ENCODE measurements at places on chromosomes 2 and 18.

GRCh38 chr18:40447820-40448219 is 1507.2 kb upstream of the PIK3C3 start:
- DNase-seq, result no peak

DNA sequence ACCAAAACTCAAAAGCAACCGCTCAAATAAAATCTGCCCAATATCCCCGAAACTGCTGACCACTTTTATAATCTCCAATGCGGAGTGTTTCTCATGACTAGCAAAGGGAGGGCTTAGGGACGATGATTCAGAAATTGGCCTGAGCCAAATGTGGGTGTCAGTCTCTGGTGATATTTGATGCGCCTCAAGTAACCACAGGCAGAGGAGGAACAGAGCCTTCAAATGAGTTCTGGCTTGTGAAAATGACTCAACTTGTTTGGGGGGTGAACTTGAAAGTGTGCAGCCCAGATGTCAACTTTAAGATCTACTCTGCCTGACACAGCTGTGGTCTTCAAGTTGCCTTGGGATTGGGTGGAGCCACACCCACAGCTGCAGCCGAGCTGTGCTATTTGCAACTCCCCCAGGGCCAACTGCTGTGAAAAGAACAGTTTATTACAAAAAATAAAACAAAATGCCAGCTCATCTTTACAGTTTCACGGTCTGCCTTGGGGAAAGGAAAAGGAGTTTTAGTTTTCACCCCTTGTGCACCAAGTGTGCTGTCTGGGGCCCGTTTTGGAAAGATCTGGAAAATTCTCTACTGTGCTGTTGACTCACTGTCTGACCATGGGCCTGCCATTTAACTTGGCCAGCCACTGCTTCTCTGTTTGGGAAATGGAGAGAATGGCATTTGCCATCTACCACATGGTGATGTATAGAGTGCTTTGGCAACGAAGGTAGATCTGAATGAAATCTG is 222.1 kb downstream of the MTX2 start:
- DNase-seq, result no peak

GRCh38 chr2:170276925-170277629 is 99.1 kb downstream of the MYO3B start:
- DNase-seq, result no peak

GRCh38 chr18:48827291-48828193 is 123.2 kb downstream of the SMAD7 start:
- DNase-seq, result no peak

- no peak for DNase-seq
Measured at GRCh38 chr2:43826305-43827250, 12.1 kb downstream of the ABCG5 start.

DNA sequence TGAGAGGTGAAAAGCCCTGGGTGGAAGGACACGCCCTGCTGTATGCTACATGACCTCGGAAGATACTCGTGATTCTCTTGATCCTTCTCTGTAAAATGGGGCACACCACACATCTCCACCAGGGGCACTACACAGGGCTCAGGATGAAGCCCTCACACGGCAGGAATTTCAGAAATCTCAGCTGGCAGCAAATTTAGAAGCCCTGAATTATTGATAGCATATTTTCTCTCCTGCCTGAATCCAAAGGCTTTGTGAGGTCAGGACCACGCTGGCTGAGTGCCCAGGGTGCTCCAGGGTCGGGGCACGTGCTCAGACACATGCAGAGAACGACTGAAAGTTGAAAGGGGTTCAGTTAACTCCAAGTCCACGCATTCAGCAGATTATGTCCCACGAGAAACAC is 42.1 kb upstream of the GALR1 start:
- peak; percentile 64 for DNase-seq

DNA sequence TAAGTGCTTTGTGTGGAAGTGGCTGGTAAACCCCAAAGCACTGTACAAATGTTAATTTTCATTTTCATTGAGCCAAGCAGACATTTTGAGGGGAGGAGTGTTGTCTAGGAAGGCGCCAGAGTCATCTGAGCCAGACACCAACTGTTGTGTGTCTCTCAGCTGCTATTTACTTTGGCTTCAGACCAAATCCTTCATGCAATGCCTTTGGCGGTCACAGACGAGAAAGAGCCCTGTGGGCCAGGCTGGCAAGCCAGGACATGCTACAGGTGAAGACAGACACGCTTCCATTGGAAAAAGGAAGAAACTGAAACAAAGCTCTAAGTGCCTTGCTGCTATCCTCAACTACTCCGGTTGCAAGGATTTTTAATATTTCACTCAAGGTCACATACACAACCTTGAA is 115.4 kb upstream of the CDC42EP3 start:
- DNase-seq, result no peak

DNA sequence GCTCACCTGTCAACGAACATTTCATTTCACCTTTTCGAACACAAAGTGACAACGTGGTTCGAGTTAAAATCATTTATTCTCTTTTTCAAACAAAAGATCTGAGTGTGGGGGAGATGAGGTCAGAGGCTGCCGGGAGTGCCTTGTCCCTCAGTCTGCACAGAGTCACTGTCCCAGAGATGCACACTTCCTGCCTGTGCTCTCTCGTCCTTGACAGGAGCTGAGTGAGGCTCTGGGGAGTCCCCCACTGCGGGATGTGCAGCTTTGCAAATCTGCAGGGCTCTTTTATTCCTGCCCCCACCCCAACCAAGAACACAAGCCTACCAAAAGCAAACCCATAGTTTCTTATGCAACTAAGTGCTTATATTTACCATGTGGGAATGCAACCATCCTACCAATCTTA is 497.8 kb downstream of the EIPR1 start:
- no peak for DNase-seq

GRCh38 chr2:118032169-118033013 is 18.5 kb upstream of the CCDC93 start:
- DNase-seq, result peak; percentile 16

- DNase-seq, result no peak
Measured at GRCh38 chr18:51622702-51623101, 425.2 kb upstream of the MEX3C start.

DNA sequence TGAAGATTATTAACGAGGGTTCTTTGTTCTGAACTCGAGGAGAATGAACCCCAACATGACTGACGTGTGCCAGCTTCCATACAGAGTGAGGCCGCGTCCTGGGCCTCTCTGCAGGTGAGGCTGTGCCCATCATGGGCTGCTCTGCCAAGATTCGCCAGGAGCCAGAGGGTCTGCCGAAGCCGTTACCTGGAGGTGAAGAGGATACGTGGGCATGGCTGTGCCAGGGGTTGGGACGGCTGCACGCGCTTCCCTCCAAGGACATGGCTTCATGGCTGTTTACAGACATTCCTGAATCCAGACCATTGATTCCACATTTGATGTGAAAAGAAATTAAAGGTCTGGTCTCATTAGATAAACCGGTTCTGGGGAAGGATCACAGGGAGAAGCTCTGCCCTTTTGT is 211.4 kb upstream of the SALL3 start:
- DNase-seq, result no peak

GRCh38 chr2:2050446-2050845 is 280.6 kb downstream of the MYT1L start:
- no peak for DNase-seq

Measured in CD8-positive, alpha-beta memory T cell (primary cell).